ENCODE measurements at places on chromosomes 11 and 22. TPM values are rescaled to one million over a fixed set of nuclear protein-coding genes. Genes with fewer than 3 reads are reported as not detected.
A peak's percentile ranks its signal among the peaks of the same experiment; 100 is the strongest.

DNA sequence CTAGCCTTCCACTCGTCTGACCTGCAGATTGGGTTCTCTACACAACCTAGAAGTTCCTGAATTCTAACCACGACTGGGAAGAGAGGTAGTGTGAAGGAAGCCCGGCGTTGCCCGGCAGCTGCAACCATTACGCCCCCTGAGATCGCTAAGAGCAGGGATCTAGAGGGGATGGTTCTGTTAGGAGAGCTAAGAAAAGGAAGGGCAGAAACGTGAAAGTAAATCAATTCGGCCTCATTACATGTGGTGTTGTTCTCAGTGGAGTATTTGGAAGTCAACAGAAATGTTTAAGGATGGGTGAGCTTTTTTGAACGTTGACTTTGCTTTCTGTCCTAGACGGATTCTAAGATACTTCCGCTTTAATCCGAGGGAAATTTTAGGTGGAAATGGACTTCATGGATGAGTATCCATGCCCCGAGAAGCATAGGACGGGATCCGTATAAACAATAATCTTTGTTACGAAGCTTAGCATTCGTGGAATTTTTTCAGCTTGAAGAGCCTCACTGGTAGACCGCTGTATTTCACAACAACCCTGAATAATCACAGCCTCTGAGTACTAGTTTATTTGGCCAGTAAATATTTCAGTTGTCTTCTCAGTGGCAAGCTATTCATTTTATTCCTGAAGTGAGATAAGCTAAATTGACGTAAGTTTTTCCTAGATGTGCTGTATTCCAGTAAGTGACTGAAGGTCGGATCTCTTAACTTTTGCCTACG, 629 bp downstream of the ATP5MG start:
- DNase-seq = no peak
- peak overlapping the region; percentile 92 for H3K27ac ChIP-seq
- H3K36me3 ChIP-seq = no peaks in the 10 kb centered on the region

GRCh38 chr11:63666874-63667273, 4.3 kb downstream of the ATL3 start:
- no peaks in the 10 kb centered on the region for H3K27me3 ChIP-seq
- H3K36me3 ChIP-seq = no peaks in the 10 kb centered on the region
- no peak overlapping the region for H3K27ac ChIP-seq
- H3K4me1 ChIP-seq = peaks cover 12% of the 10 kb centered on the region
- no peak for DNase-seq

DNA sequence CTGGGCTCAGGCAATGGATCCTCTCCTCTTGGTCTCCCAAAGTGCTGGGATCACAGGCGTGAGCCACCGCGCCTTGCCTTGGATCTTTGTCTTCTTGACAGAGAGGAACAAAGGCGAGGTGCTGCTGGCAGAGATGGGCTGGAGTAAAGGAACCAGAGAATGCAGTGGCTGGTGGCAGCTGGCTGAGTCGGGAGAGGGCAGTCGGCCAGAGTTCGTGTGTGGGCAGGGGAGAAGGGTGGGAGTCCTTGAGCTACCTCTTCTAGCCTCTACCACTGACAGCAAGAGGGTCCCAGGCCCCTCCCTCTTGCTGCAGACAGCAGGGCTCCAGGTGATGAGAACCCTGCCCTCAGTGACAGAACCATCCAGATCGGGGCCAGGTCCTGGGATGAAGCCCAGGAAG, 86.2 kb upstream of the LINC01488 start:
- no peaks in the 10 kb centered on the region for H3K36me3 ChIP-seq
- DNase-seq = no peak
- no peak overlapping the region for H3K27ac ChIP-seq
- H3K4me3 ChIP-seq = no peak overlapping the region

- H3K27ac ChIP-seq = no peak overlapping the region
- H3K4me3 ChIP-seq = no peak overlapping the region
- no peaks in the 10 kb centered on the region for H3K27me3 ChIP-seq
- H3K36me3 ChIP-seq = no peaks in the 10 kb centered on the region
Observed at GRCh38 chr11:84234462-84235202, 948.5 kb upstream of the CCDC90B start.

DNA sequence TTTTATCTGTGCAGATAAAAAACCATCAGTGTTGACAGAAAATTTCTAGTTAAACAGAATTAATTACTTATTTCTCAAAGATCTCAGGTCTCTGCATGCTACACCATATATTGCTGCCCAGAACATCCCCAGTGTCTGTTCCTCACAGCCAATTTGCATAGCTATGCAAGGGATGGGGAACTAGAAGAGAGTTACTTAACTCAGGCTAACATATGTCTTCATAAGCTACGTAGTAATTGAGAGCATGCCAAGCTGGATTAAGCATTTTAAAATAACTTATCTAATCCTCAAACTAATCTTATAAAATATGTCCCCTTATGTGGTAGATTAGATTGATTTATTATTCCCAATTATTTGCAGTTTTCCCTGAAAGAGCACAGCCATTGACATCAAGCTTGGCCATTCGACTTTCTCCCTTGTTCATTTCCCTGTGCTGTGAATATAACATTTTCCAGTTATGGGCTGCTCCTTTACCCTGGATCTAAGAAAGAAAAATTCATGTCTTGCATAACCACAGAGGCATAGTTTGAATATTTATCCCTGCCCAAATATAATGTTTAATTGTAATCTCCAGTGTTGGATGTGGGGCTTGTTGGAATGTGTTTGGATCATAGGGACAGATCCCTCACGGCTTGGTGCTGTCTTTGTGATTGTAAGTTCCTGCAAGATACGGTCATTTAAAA, 69.1 kb downstream of the C11orf87 start:
- no peaks in the 10 kb centered on the region for H3K27me3 ChIP-seq
- no peaks in the 10 kb centered on the region for H3K36me3 ChIP-seq

DNA sequence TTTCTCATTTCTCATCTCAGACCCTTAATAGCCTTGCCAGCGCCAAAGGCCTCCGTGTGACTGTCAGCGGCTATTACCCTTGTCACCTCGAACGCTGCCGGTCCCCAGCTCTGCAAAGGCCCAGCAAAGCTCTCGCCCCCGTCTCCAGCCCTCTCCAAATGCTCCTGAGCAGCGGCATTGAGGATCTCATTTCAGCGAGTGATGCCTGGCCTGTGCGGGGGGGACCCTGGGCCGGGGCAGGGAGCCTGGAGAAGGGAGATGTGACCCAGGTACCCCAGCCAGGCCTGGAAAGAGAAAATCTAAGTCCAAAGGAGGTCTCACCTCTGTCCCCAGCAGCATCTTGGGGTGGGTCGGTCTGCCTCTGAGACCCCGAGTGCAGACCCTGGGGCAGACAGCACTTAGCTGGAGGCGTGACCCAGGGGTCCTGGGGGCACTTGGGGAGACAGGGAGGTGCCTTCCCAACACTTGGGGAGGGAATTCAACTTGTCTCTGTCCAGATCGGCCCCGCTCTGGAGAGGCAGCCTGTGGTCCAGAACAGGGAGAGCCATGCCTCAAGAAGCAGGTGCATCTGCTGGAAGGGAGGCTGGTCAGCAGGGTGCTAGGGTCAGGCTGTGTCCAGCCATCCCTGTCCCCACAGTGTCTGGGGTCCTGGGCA, 521.3 kb downstream of the TBC1D22A start:
- no peaks in the 10 kb centered on the region for H3K27me3 ChIP-seq
- no peaks in the 10 kb centered on the region for H3K4me1 ChIP-seq
- no peaks in the 10 kb centered on the region for H3K36me3 ChIP-seq

GRCh38 chr22:41659941-41660340, 28.7 kb downstream of the SNU13 start:
- H3K36me3 ChIP-seq = peaks cover 89% of the 10 kb centered on the region
- no peak overlapping the region for H3K27ac ChIP-seq
- no peaks in the 10 kb centered on the region for H3K27me3 ChIP-seq
- H3K4me3 ChIP-seq = no peak overlapping the region
- H3K4me1 ChIP-seq = no peaks in the 10 kb centered on the region

DNA sequence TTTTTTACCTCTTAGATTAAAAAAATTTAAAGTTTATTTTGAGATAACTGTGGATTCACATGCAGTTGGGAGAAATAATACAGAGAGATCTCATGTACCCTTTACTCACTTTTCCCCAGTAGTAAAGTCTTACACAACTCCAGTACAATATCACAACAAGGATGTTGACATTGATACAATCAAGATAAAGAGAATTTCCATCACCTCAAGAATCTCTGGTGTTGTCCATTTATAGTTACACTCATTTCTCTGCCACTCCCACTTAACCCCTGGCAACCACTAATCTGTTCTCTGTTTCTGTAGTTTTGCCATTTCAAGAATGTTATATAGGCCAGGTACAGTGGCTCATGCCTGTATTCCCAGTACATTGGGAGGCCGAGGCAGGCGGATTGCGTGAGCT, 10.5 kb upstream of the ZBED5 start:
- no peak overlapping the region for H3K27ac ChIP-seq
- no peaks in the 10 kb centered on the region for H3K4me1 ChIP-seq
- H3K27me3 ChIP-seq = no peaks in the 10 kb centered on the region
- H3K4me3 ChIP-seq = no peak overlapping the region

- H3K4me1 ChIP-seq = no peaks in the 10 kb centered on the region
- DNase-seq = no peak
- H3K27me3 ChIP-seq = no peaks in the 10 kb centered on the region
- no peaks in the 10 kb centered on the region for H3K36me3 ChIP-seq
Observed at GRCh38 chr11:20522536-20522935, 76.9 kb upstream of the SLC6A5 start.

DNA sequence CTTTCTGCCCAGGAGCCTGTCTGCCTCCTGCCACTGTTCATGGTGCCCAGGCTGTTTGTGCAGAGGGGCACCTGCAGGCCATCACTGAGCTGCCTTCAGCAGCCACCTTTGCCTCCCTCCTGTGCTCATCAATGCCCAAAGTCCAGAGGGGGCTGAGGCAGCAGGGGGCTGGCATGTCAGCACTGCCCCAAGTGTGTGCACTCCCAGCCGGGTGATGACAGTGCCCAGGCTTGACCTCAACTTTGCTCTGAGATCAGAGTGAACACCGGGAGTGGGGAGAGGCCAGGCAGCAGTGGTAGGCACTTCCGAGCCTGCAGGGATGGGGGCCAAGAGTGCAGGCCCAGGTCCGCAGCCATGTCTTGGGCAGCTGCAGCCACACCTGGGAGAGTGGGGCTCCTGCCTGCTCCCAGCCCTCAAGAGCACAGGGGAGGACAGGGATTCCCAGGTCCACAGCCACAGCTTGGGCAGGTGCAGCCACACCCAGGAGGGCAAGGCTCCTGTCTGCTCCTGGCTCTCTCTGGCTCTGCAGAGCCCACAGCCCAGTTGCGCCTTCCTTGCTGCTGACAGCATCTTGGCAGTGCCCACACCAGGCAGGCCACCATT, 15.2 kb downstream of the SAA4 start:
- DNase-seq = no peak
- no peak overlapping the region for H3K4me3 ChIP-seq
- H3K27me3 ChIP-seq = no peaks in the 10 kb centered on the region
- H3K4me1 ChIP-seq = peaks cover 14% of the 10 kb centered on the region
- no peak overlapping the region for H3K27ac ChIP-seq
- H3K36me3 ChIP-seq = no peaks in the 10 kb centered on the region

DNA sequence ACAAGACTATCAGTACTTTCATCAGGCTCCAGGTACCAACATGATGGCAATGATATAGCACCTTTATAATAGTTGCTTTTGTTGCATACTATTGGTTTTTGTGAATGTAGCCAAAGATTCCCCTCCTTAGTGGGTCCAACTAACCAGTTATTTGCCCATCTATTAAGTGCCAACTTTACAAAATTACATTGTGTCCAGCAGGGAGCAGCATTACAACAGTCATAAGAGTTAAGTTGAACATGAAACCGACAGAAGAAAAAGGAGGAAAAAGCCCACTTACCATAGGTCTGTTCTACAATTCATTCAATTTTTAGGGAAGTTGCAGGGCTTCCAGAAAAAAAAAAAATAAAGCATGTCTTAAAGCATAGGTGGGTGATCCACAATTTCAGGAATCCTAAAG, 21.6 kb downstream of the IMMP1L start:
- H3K27me3 ChIP-seq = no peaks in the 10 kb centered on the region
- H3K36me3 ChIP-seq = no peaks in the 10 kb centered on the region
- no peak overlapping the region for H3K4me3 ChIP-seq
- H3K4me1 ChIP-seq = no peaks in the 10 kb centered on the region
- DNase-seq = no peak
- H3K27ac ChIP-seq = no peak overlapping the region

GRCh38 chr11:62108971-62109404, 14.8 kb upstream of the INCENP start:
- H3K27me3 ChIP-seq = no peaks in the 10 kb centered on the region
- H3K36me3 ChIP-seq = no peaks in the 10 kb centered on the region
- no peak overlapping the region for H3K4me3 ChIP-seq
- peaks cover 5% of the 10 kb centered on the region for H3K4me1 ChIP-seq
- no peak for DNase-seq

- peaks cover 24% of the 10 kb centered on the region for H3K36me3 ChIP-seq
- no peaks in the 10 kb centered on the region for H3K4me1 ChIP-seq
- no peaks in the 10 kb centered on the region for H3K27me3 ChIP-seq
- no peak for DNase-seq
Observed at GRCh38 chr22:17104336-17104935, 16.7 kb downstream of the TMEM121B start.

- H3K4me1 ChIP-seq = no peaks in the 10 kb centered on the region
- no peak overlapping the region for H3K27ac ChIP-seq
- H3K4me3 ChIP-seq = no peak overlapping the region
- H3K36me3 ChIP-seq = peaks cover 2% of the 10 kb centered on the region
- H3K27me3 ChIP-seq = no peaks in the 10 kb centered on the region
- no peak for DNase-seq
Observed at GRCh38 chr11:18608376-18608775, 8.8 kb downstream of the MISFA start.

DNA sequence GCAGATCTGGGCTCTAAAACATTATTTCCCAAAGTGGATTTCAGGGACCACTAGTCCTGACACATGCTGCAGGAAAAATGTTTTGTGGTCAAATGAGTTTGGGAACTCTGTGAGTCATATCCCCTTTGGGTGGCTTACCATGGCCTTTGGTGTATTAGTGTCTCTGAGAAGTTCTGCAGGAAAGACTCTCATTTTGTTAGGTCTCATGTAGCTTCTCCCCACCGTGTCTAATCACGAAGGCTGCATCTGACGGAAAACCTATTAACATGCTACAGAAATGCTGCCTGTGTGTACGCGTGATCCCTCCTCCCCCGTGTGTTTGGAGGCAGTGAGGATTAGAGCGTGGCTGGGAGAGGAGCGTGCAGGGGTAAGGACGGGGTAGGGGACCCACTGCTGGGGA, 191.7 kb downstream of the ST3GAL4 start:
- no peak overlapping the region for H3K27ac ChIP-seq
- DNase-seq = no peak
- H3K4me3 ChIP-seq = no peak overlapping the region

- no peak overlapping the region for H3K27ac ChIP-seq
- no peaks in the 10 kb centered on the region for H3K36me3 ChIP-seq
- no peaks in the 10 kb centered on the region for H3K4me1 ChIP-seq
Observed at GRCh38 chr22:44659140-44659539, 42.9 kb upstream of the PRR5 start.

The GNAZ gene
- total RNA-seq = 1.5 TPM

The KREMEN1 gene
- 4.6 TPM for total RNA-seq

The TRIM49 gene
- total RNA-seq = not detected

The KLHDC7B gene
- total RNA-seq = 0.07 TPM

The CYP2D6 gene
- total RNA-seq = 400 TPM

The LMO2 gene
- total RNA-seq = 6.0 TPM

The KDM4D gene
- total RNA-seq = 0.07 TPM

The C11orf91 gene
- not detected for total RNA-seq

The BAIAP2L2 gene
- 0.79 TPM for total RNA-seq

The CHRDL2 gene
- total RNA-seq = 2.9 TPM

The SSTR3 gene
- not detected for total RNA-seq

The OR8B8 gene
- total RNA-seq = not detected

The MB gene
- 0.61 TPM for total RNA-seq

The WT1 gene
- 0.51 TPM for total RNA-seq

Data from right lobe of liver (tissue), 6 donors.